ENCODE measurements at places on chromosomes 7 and 10.

DNA sequence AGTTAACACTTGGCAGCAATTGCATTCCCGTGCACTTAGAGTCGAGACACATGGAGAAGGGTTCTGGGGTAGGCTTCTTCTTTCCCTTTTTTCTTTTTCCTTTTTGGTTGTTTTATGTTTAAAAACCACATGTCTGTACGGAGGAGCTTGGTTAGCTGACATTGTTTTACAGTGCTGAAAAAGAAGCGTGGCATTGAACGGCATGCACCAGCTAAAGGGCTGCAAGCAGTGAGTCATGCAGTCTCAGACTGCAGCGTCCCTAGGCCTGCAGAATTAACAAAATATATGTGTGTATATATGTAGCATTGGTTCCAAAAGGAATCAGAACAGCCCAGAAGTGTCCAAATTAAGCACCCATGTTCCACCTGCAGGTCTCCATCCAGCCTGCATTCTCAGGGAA lies 211.0 kb downstream of the TCF7L2 start:
- no peak for DNase-seq

GRCh38 chr7:13879994-13880686 lies 109.3 kb downstream of the ETV1 start:
- no peak for DNase-seq

DNA sequence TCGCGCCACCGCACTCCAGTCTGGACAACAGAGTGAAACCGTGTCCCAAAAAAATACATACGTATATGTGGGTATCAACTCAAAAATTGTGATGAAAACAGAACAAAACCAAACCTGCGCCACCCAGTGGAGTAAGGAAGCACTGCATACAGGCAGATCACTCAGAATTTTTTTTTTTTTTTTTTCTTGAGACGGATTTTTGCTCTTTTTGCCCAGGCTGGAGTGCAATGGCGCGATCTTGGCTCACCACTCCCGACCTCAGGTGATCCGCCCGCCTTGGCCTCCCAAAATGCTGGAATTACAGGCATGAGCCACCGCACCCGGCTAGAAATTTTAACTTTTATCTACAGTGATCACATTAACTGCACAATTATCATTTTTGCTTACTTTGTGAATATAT lies 9.1 kb upstream of the TMEM236 start:
- DNase-seq, result peak; percentile 42

DNA sequence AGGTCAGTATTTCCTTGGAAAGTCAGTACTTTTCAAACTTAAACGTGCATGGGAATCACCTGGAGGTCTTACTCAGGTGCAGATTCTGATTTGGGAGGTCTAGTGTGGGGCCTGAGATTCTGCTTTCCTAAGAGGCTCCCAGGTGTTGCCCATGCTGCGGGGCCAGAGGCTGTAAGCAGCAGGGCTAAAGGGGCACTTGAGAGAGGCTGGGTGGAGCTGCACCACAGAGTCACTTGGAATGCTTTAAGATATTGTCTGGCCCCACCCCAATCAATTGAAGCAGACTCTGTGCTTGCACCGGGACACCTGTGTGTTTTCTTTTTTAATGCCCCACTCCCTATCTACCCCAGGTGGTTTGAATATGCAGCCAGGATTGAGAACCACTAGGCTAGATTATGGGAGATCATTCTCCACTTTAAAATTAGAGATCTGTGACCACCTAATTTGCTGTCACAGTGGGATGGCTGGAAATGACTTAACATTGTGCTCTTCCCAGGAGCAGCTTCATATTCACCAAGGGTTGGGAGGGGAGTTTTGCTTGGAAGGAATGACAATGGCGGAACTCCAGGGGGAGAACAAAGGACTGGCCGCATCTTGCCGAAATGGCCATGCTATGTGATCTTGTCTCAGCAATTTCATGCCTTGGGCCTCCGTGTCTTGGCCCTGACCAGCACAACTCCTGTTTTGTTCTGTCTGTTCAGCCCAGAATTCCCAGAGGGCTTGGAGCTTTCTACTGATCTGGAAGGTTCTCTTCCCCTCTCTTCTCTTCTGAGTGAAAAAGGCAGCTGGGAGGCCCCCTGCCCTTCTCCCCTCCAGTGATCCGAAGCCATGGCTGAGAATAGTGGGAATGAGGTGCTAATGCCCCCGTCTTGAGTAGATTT lies 80.2 kb downstream of the FAM241B start:
- DNase-seq, result no peak

GRCh38 chr10:71667387-71667752 lies 52.2 kb downstream of the C10orf105 start:
- DNase-seq, result no peak

DNA sequence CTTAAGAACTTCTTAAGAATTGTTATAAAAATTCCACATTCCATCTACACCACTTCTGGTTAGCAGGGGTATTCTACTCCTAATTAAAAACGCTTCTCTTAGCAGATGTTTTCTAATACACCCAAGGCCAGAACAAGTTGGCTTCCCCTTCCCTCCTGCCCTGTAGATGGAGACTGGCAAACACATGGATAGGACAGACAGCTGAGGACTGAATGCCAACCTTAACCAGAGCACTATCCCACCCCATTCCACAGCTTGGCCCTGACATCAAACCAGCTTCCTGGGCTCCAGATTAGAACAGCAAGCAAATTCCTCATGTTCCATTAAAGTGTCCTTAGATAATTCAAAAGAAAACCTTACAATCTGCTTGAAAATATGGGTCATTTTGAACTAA lies 56.6 kb upstream of the IL6 start:
- DNase-seq, result no peak

DNA sequence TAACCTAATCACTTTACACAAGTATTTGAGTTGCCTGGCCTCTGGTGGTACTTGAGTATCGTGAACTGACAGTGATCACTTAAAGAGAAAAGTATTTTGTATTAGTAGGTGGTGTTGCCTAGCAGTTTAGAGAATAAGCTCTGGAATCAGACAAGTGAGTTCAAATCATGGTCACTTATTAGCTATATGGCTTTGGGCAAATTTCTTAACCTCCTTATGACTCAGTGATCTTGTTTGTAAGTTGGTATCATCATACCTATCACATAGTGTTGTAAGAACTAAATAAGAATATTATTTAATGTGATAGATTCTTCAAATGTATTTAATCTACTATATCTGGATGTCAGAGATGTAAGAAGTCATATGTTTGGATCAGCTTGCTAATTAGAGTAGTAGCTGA lies 163.8 kb downstream of the RNF133 start:
- DNase-seq, result no peak

DNA sequence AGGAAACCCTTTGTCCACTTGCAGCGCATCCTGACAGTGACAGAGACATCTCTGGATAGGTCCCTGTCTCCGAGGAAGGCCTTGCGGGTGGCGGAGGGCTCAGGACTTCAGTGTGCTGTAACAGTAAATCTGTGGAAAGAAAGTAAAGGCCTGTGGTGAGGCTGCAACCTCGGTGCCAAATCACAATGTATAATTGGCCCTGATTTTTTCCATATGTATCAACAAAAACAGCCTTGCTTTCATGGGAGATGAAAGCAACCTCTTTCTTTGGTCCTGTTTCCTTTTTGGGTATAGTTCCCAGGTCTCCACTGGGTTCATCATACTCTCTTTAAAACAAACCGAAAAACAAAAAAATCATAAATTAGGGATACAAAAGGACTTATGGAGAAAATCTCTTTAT lies 110.9 kb upstream of the BMPER start:
- no peak for DNase-seq

- no peak for DNase-seq
Observed at GRCh38 chr10:20494474-20494873, 402.6 kb downstream of the NEBL start.

- no peak for DNase-seq
Observed at GRCh38 chr7:3747467-3747866, 446.4 kb downstream of the SDK1 start.

DNA sequence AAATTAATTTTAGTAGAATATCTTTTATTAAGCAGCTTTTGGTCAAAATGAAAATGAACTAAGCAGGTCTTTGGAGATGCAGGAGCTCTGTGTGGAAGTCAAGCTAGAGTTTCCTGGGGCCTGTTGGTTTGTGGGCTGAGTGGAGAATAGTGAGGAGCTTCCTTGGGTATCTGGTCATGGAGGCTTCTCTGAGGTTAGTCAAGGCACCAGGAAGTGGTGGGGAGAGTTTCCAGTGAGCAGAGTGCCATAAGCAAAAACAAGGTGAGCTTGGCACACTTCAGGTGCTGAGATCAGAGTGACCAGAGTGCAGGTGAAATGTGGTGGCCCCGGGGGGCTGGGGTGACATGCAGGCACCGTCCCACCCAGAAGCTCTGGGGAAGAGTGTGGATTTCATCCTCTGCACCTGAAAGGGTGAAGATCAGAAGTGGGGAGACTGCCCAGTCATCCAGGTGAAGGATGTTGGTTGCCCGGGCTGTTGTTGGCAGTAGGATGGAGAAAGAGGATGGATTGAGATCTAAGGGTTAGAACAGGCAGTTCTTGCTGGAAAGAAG lies 77.4 kb downstream of the WDR37 start:
- DNase-seq, result no peak

GRCh38 chr7:133431134-133431724 lies 178.4 kb downstream of the EXOC4 start:
- no peak for DNase-seq

DNA sequence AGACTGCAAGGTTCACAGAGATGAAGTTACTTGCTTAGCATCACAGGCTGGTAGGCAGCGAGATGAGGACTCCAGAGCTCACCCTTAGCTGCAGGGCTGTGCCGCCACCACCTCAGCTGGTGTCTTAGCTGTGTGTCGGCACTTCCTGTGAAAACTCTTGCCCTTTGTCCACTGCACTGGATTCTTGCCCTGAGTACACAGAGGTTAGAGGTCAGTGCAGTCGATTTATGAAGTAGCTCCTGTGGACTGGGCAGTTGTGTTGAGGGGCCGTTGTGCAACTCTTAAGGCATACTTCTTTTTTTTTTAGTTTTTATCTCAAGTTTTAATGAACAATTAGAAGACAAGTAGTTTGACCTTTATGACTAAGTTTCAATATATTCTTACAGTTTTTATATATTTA lies 10.6 kb downstream of the NDUFB2 start:
- no peak for DNase-seq

DNA sequence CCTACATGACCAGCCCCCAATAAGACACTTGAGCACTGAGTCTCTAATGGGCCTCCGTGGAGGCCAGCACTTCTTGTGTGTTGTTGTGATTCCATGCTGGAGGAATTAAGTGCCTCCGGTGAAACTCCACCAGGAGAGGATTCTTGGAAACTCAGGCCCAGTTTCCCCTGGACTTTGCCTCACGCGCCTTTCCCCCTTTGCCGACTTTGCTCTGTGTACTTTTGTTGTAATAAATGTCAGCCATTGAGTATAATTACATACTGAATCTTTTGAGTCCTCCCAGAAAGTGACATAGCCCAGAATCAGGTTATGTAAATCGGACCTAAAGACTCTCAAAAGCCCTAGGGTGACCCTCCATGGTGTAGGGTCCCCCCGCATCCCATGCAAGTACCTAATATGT lies 82.4 kb downstream of the DLG5 start:
- DNase-seq, result no peak

DNA sequence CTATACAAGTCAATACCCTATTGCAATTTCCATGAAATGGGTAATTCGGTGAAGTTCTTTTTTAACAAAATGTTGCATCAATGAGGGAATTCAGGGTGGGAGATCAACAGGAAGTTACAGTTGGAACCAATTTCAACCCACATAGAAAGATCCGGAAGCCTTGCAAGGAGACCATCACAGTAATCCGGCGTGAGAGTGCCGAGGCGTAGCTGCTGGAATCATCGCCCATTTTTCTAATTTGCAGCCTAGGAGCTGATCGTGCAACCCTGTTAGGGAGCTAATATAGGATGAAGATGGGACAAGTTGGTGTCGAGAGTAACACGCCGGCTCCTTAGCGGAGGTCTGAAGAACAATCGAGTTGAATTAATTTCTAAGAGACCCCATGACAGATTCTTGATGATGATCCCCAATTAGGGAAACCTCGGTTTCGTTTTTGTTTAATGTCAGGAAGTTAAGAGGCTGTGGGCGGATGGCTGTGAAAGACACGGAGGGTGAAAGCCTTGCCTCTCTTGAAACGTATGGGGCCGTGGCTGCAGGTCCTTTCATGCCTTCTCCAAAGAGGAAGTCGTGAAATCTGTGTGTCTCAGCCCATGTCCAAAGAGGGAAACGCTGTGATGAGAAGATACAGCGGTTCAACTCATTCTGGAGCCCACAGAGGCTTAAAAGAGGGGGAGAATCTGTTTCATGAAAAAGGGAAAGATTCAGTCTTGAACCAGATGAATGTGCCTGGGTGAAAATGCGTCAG lies 51.2 kb upstream of the CARD11 start:
- no peak for DNase-seq

- no peak for DNase-seq
Observed at GRCh38 chr7:129160161-129160905, 15.8 kb downstream of the TSPAN33 start.

GRCh38 chr10:120691625-120692024 lies 159.5 kb upstream of the WDR11 start:
- no peak for DNase-seq

GRCh38 chr7:73847941-73848723 lies 5.8 kb upstream of the METTL27 start:
- DNase-seq, result no peak

GRCh38 chr7:50795831-50796230 lies 13.1 kb upstream of the GRB10 start:
- DNase-seq, result no peak

- peak; percentile 12 for DNase-seq
Observed at GRCh38 chr7:64630496-64630895, 35.4 kb upstream of the ZNF107 start.

DNA sequence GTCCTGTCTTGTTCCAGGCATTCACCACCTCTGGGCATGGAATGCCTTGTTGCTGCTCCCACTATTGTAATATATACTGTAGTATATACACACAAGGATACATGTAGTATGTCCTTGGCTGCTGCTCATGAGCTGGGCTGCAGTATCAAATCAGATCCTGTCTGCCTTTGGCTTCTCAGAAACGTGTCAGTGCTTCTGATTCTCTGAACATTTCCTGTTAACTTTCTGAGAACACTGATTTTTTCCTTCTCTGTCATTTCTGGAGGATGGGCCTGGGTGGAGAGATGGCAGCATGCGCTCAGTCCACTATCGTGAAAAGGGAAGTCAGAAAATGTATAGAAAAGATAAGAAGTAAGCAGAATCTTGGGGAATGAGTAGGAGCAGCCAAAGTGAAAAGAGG lies 12.2 kb downstream of the SFTPA2 start:
- no peak for DNase-seq

DNA sequence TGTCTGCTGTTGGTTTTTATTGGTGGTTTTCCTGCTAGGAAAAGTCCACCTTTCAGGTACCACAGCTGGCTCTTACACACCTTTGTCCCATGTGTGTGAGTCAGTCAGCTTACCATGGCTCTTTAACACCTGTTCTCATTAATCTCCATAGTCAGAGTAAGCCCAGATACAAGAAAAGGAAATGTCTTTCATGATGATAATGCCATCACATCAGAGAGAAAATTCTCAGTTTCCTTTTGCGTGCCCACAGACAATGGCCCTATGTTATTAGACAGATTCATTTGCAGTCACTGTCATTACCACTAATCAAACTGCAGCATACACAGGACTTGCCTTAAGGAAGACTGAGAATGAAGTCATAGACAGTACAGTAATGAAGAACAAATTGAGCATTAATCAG lies 1583.6 kb upstream of the LRRTM3 start:
- no peak for DNase-seq

Data from cerebellum (tissue), 4 donors.